ENCODE measurements at places on chromosomes 3 and 15.

DNA sequence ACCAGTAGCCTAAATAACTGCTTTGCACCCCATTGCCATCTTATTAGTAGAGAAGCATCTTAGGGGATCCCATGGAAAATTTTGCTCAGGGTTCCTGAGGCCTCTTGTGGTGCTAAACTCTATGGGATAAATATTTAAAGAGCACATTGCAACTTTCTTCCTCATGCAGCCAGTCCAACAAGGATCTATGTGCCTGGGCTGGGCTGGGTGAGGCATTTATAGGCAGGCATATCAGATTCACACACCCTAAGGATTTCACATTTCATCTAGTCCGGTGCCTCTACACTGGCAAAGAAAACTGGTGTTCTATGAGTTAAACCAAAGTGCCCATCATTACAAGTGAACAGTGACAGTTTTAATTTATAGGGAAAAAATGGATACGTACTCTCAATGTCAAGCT, 512.3 kb downstream of the EDEM1 start:
- no peak for DNase-seq

DNA sequence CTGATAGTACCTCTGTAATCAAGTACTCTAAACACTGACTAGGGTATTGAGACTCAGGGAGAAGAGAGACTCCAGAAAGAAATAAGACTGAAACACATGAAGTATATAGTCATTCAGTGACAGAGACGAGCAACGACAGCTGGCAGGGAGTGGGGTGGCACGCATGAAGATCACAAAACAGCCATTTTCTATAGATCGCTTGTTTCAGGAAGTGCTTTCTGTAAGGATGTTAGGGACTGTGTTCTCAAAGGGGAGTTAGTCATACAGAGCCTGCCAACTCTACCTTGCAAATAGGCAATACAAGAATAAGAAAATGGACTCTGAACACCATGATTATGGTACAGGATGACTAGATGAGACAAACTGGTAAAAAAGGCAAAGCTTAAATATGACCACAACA, 139.5 kb downstream of the TBL1XR1 start:
- DNase-seq, result peak; percentile 22

DNA sequence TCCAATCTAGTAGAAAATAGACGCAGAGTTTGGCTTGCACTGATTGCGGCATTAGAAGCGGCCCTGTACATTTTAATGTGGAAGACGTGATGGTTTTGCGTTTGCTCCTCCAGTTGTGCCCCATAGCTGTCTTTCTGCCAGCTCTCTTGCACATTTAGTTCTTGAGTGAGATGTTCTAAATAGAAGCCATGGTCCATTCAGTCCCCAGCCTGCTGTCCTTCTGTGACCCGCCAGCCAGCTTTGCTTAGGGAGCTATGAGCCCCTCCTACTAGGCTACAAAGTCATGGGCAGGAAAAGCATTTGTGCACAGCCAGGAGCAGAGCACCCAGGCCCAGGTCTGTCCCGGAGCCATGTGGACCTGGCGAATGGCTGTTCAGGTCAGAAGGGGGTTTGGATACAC, 50.3 kb downstream of the APBA2 start:
- no peak for DNase-seq

DNA sequence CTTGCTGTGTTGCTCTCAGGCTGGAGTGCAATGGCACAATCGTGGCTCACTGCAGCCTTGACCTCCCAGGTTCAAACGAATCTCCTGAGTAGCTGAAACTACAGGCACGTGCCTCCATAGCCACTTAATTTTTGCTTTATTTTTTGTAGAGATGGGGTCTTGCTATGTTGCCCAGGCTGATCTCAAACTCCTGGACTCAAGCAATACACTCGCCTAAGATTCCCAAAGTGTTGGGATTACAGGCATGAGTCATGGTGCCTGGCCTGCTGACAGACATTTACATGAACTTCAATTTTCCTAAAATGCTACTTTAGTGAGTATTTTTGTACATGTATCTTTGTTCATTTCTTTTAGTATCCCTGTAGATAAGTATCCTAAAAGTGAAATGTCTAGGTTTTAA, 132.3 kb downstream of the SUCLG2 start:
- no peak for DNase-seq

- DNase-seq, result no peak
Observed at GRCh38 chr3:109132801-109133473, 3.6 kb upstream of the C3orf85 start.

DNA sequence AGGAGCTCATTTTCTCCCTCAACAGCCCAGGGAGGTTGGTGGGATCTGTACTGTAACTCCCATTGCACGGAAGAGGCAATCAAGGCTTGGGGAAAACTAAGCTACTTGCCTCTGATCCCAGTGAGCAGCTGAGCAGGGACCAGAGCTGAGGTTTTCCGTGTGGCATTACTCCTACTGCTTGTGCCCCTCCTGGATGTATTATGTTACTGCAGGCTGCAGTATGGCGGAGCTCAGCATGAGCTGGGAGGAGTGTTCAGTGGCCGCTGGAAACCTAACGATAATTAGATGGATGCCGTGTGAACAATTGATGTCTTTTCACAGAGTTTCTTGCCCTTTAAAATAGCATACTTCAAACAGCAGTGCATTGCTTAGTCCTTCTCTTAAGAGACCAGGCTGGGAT, 2.0 kb upstream of the TPRG1 start:
- DNase-seq, result no peak

DNA sequence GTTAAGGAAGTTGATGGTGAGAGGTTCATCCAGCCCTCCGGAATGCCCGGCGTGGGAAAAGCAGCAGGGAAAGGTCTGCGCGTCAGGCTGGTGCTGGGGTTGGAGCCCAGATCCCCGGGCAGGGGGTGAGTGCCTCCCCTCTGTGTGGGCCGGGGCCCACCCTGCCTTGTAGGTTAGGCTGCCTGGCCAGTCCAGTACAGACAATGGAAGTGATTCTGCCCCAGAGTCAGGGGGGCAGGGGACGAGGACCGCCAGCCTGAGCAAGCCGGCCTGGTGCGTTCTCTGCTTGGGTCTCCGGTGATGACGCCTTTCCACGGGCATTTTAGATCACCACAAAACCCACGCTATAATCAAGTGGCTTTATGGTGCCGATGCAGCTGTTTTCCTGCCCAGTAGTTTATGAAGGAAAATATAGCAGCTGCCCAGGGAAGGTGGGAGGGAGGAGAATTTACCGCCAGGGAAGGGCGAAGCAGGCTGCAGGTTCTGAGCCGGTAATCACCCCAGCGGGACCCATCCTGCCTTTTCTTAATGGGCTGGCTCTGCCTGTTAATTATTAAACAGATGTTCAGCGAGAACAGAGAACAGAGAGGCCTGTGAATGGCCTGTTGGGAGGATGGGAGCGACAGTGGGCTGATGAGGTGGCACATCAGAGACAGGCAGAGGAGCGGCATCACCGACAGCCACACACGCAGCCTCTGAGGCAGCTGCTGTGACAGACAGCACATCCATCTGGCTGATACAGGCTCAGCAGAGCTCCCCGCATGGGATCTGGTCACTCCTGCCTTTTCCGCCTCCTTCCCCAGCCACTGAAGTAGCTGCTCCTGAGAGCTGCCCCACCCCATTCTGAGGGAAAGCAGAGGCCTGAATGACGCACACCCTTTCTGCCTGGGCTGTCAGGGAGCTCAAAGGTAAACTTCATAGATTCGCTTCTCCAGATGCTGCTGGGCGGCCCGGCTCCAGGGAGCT, 35.2 kb downstream of the BDH1 start:
- DNase-seq, result no peak

DNA sequence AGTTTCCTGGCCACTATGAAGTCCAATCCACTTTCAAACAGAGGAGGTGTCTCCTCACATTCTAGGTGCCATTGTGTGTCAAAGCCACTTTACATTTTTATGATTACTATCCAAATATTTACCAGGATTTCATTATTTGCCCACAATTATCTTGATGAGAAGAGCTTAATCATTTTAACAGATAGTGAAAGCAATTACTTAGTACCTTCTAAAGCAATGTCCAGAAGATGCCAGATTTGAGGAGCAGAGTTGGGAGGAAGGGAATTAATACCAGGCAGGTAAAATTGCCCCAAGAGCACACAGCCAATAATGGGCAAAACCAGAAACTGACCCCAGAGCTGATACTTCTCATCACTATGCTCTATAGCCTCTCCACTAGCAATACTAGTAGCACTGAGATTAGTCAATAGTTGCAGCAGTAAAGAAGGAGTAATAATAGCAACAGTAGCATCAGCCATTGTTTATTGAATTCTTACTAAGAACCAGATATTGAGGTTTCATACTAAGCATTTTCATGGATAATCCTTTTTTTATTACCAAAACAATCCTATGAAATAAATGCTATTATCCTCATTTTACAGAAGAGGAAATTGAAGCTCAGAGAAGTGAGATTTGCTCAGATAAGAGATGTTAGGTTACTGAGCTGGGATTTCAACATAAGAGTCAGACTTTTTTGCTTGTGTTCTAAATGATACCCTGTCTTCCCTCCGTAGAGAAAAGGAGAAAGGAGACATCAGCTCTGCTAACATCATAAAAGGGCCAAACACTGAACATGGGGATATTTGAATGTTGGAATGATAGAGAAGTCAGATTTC, 509.3 kb upstream of the CFAP20DC start:
- no peak for DNase-seq

Measured in stimulated activated CD8-positive, alpha-beta memory T cell treated with anti-CD3 and anti-CD28 coated beads, Interleukin-4, amount 100 ng/mL, for 24 hours (primary cell).